Parietal lobe (tissue), 2 donors: ENCODE measurements at places on chromosomes 5 and 9. TPM values are rescaled to one million over a fixed set of nuclear protein-coding genes. Genes with fewer than 3 reads are reported as not detected.

Gene PCDHGB6
- total RNA-seq = 35.4 TPM

Gene PSMD5
- 31.6 TPM for total RNA-seq

Gene CCDC183
- 6.3 TPM for total RNA-seq

Gene SH2D3C
- 11.3 TPM for total RNA-seq

Gene TXNDC8
- total RNA-seq = not detected

Gene CARD9
- total RNA-seq = 0.63 TPM

Gene PCDHB15
- total RNA-seq = 32.9 TPM

Gene BARX1
- not detected for total RNA-seq

Gene BRIX1
- 29.1 TPM for total RNA-seq

Gene NR2F1-AS1
- 107 TPM for total RNA-seq

Gene SCGB3A2
- total RNA-seq = not detected

Gene PKN3
- 1.6 TPM for total RNA-seq

Gene PCDHB9
- total RNA-seq = 11.9 TPM

Gene GPRIN1
- total RNA-seq = 113 TPM

Gene PPP2R2B
- 135 TPM for total RNA-seq

Gene FER
- total RNA-seq = 94.2 TPM

Gene NSA2
- 54.1 TPM for total RNA-seq

Gene LRRTM2
- 90.5 TPM for total RNA-seq

Gene N4BP3
- total RNA-seq = 9.7 TPM

Gene JADE2
- 5.6 TPM for total RNA-seq

Gene RELL2
- 9.1 TPM for total RNA-seq

Gene SLC36A3
- total RNA-seq = not detected

Gene PCDHB7
- total RNA-seq = 17.8 TPM

Gene PCDHGC5
- 20.0 TPM for total RNA-seq

Gene ACER2
- 9.1 TPM for total RNA-seq

Gene BTNL8
- not detected for total RNA-seq

Gene FCN1
- total RNA-seq = 0.31 TPM

Gene MLLT3
- total RNA-seq = 188 TPM

Gene STK32A
- total RNA-seq = 7.8 TPM

Gene ADGRD2
- total RNA-seq = not detected

Gene NUDT12
- 22.2 TPM for total RNA-seq

Gene SEMA4D
- 38.2 TPM for total RNA-seq

Gene PIP5KL1
- 3.4 TPM for total RNA-seq

Gene FOXD4
- total RNA-seq = 0.31 TPM

Gene SLCO4C1
- total RNA-seq = 0.63 TPM
